Fibroblast of skin of abdomen (primary cell): ENCODE measurements at places on chromosomes 6 and 20.
A peak's percentile ranks its signal among the peaks of the same experiment; 100 is the strongest.

DNA sequence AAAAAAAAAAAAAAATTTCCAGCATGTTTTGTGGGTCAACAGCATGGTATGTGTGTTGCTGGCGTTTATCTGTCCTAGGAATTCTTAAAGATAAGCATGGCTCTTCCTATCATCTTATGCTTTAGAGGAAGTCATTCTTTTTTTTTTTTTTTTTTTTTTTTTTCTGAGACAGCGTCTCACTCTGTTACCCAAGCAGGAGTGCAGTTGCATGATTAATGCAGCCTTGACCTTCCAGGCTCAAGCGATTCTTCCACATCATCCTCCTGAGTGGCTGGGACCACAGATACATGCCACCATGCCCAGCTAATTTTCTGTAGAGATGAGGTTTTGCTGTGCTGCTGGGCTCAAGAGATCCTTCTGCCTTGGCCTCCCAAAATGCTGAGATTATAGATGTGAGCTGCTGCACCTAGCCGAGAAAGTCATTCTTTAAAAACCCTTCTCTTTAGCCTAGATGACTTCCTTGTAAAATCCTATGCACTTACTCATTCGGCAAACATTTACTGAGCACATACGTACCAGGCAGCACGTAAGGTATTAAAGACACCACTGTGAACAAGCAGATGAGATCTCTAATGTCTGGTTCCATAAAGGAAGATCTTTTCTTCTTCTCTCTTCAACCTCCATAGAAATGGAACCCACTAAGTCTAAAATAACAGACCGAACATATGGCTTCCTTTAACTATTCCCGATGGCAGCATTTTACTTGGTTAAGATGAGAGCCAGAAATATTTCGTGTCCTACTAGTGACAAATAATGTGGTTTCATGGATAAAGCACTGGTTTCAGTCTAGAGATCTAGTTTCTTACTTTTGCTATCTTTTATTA is 122.4 kb downstream of the RIN2 start:
- peak; percentile 72 for DNase-seq

DNA sequence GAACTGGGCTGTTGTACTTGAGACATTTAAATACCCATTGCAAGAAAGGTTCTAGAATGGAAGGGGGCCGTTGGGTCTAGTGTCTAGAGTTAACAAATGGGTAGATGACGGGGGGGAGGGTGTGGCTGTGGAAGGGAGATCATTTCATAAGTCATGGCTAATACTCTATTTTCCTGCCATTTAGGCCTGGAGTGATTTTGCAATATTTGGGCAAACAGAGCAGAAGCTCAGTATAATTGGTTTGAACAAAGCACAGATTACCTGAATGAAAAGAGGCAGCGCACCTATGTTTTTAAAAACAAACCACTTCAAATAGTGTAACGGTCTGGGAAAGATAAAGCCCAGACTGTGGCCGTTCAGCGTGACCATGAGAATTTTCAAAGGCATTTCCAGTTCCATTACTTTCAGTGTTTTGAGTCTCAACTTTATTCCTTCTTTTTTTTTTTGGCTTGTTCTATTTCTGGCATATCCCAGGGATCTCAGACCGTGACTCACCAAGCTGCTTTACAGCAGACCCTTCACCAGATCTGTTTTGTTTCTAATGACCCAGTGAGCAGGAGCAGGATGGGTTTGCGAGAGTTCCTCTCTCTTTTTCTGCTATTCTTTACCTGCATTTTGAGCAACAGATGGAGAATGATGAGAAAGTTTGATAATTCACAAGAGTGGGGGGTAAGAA is 73.7 kb downstream of the LYRM2 start:
- DNase-seq = peak; percentile 5

DNA sequence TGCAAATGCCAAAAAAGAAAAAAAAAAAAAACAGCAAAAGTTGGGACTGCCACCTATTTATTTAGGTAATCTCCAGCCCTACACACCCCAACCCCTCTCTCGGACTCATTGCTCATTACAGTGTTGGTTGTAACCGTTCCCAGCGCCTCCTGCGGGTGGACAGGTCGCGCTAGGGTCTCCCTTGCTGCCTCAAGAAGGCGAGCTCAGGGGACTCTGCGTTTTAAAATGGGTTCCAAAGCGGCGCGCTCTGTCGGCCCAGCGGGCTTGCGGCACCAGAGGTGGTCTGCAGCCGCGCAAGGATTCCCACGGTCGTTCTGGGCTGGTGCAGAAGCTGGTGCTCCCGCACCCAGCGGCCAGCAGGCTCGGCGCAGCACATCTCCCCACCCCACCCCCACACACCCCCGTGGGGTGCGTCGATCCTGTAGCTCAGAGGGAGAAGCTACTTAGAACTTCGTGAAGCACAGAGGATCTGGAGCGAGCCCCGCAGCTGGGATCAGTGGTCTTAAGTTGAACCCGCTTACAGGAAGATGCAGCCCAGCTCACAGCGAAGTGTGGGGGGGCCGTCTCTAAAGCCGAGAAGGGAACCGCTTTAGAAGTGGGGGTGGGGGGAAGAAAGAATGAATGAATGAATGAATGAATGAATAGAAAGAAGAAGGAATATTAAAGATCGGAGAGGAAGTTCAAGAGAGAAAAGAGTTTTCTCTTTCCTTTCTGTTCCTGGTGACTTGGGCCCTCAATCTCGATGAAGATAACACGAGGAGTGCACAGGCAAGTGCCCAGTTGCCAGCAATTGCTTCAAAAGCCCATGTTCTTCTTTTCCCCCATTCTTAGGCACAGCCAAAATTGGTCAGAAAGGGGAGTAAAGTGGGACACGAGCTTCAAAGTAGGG is 780 bp downstream of the TFAP2A start:
- no peak for DNase-seq

DNA sequence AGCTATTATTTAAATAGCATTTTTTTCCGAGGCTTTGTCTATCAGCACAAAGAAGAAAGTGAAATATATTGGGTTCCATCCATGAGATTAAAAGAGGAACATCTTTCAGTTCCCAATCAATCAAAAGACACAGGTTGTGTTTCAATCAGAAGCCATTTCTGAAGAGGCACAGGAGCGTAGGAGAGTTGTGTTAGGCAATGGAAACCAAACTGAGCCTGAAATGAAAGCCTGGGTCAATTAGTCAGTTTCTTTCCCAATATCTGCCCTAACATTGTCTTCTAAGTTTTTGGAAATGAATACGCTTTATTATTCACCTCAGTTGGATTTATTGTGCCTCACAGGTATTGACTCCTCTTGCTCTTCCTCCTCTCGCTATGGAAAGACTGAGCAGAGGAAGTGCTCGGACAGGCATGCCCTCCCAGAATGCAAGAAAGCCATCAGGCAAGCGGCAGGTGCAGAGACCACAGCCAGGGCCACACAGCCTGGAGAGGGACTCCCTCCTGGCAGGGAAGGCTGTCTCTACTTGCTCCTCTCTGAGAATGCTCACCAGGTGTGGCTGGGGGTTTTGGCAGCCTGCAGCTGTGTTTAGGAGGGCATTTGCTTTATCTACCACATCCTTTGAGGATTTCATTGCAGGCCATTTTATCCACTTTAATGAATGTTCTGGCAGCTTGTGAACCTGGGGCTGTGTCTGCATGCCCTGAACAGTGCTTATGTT is 100.8 kb upstream of the NEDD9 start:
- DNase-seq = no peak

DNA sequence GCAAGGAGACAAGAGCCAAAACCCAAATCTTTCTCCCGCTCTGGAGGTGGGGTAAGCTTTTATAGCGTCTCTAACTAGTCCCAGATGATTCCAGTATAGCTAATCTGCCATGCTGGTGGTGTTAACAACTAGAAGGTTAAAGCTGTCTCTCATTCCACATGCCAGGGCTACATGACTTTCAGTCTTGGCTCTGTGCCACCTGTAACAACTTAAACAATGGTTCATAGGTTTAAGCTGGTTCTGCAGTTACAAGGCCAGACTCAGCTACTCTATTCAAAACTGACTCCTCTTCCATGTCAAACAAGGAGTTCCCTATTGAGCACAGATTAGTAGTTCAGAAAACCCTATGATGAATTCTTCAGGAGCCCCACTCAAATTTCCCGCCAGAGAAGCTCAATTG is 128.9 kb downstream of the ELOVL4 start:
- DNase-seq = peak; percentile 3

DNA sequence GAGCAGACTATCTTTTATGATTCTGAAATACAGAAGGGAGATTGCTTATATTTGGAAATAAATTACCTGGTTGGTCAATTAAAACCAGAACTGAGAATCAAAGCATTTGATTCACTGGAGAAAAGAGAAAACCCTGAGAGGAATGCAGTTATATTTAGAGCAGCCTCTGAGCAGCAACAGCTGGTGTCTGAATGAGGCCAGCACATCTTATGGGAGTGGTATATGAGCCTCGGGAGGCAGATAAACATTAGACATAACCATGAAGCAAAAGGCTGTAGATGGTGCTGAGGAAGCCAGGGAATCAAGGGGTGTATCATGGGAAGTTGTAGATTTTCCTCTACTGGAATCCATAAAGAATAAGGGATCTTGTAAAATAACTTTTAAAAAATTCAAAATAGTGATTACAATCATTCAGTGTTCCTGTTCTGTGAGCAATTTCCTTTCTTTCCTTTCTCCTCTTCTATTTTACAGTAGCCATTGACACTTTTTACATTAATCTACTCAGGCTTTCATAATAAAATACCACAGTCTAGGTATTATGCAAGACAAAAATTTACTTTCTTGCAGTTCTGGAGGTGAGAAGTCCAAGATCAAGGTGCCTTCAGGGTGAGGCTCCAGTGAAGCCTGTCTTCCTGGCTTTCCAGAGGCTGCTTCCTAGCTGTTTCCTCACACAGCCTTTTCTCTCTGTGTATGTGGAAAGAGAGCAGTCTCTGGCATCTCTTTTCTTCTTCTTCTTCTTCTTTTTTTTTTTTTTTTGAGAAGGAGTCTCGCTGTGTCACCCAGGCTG is 32.8 kb upstream of the ENPP5 start:
- DNase-seq = no peak
